Activated T-cell treated with anti-CD3 and anti-CD28 coated beads, Interleukin-2, amount 50 U/mL, for 24 hours (primary cell): ENCODE measurements at places on chromosomes 4 and X.

- no peak overlapping the region for H3K4me3 ChIP-seq
- DNase-seq = no peak
- no peak overlapping the region for H3K27ac ChIP-seq
- no peaks in the 10 kb centered on the region for H3K36me3 ChIP-seq
Observed at GRCh38 chrX:4570151-4570550, 856.7 kb upstream of the PRKX start.

GRCh38 chr4:55859711-55860110, 6.3 kb downstream of the EXOC1 start:
- H3K36me3 ChIP-seq = peaks cover 52% of the 10 kb centered on the region
- H3K27me3 ChIP-seq = no peaks in the 10 kb centered on the region
- H3K4me3 ChIP-seq = no peak overlapping the region
- no peak for DNase-seq

- DNase-seq = no peak
- H3K4me3 ChIP-seq = no peak overlapping the region
- H3K4me1 ChIP-seq = no peaks in the 10 kb centered on the region
- no peak overlapping the region for H3K27ac ChIP-seq
Observed at GRCh38 chr4:176745902-176746301, 46.8 kb downstream of the VEGFC start.

DNA sequence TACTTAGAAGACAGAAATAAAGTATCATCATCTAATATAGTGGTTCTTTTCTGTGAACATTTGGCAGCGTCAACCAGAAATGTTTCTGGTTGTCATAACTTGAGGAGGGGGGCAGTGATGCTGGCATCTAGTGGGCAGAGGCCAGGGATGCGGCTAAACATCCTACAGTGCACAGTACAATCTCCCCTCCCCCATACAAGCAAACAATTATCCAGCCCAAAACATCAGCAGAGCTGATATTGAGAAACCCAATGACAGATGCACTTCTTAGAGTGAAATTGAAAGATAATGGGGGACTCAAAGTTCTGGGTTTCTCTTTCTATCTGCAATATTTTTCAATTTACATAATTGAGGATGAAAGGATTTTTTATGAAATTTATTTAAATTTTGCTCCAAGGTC, 1.9 kb upstream of the EIF1AX start:
- H3K27me3 ChIP-seq = peaks cover 11% of the 10 kb centered on the region
- H3K36me3 ChIP-seq = peaks cover 31% of the 10 kb centered on the region
- DNase-seq = no peak
- no peak overlapping the region for H3K4me3 ChIP-seq
- peaks cover 47% of the 10 kb centered on the region for H3K4me1 ChIP-seq

GRCh38 chr4:139676365-139676764, 10.7 kb downstream of the MGST2 start:
- DNase-seq = no peak
- no peaks in the 10 kb centered on the region for H3K4me1 ChIP-seq
- H3K27me3 ChIP-seq = no peaks in the 10 kb centered on the region

DNA sequence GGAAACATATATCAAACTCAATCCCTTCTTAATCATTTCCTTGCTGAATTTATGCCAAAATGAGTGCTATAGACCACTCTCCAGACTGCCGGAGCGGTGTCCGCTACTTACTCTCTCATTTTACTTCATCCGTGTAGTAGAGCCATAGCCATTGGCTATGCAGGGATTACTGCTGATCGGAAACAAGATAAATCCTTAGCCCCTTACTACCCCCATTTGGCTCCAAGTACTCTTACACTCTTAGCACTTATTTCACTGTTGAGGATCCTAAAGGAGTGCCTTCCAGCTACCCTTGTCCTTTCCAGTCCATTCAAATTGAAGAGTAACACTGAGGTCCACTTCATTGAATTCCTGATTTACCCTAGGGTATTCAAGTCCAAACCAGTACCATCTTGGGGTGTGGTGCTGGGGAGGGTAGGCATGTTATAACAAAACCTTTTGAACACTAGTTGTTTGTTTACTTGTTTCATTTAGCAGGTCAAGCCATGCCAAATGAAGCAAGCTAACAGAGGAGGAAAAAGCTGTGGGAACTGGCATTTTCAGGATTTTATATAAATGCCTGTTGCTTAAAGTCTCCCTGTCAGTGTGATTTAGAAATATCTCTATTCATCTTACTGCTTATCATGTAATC, 715.1 kb downstream of the FSTL5 start:
- H3K36me3 ChIP-seq = no peaks in the 10 kb centered on the region
- H3K27ac ChIP-seq = no peak overlapping the region
- DNase-seq = no peak

DNA sequence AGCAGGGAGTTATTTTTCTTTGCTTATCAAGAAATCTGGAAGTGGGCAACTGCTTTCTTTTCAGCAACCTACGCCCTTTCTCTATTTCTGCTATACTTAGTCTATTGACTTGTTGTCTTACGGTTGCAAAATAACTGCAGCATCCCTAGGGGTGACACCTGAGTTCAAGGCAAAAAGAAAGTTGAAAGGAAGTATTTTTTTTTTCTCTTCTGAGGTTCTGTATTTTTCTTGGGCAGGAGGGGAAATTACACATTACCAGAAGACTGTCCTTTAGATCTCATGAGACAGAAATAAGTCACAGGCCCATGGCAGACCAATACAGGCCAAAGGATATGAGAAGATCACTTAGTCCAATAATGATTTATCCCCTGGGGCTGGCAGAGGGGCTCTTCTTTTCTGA, 204.7 kb upstream of the CASK start:
- H3K4me1 ChIP-seq = peaks cover 40% of the 10 kb centered on the region
- DNase-seq = no peak
- peak overlapping the region; percentile 20 for H3K27ac ChIP-seq
- H3K27me3 ChIP-seq = peaks cover 24% of the 10 kb centered on the region

GRCh38 chr4:20512033-20512792, 188.0 kb upstream of the PACRGL start:
- no peaks in the 10 kb centered on the region for H3K4me1 ChIP-seq
- H3K4me3 ChIP-seq = no peak overlapping the region
- no peaks in the 10 kb centered on the region for H3K27me3 ChIP-seq
- H3K36me3 ChIP-seq = no peaks in the 10 kb centered on the region

DNA sequence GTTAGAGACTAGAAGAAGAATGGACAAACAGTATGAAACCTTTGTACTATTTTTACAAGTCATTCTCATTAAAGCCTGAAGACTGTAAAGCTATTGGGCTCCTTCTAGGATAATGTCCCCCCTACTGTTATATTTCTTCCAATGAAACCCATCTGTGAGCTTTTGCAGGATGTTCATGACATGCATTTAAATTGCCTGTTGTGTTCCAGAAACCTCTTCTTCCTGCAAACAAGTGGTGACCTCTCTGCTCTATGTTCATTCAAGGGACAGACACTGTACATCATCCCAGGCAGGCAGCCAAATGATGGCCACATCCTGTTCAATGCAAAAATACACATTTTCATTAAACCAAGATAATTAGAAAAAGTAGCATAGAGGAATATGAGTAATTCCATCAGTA, 128.0 kb downstream of the C4orf33 start:
- H3K4me3 ChIP-seq = no peak overlapping the region
- no peak for DNase-seq

DNA sequence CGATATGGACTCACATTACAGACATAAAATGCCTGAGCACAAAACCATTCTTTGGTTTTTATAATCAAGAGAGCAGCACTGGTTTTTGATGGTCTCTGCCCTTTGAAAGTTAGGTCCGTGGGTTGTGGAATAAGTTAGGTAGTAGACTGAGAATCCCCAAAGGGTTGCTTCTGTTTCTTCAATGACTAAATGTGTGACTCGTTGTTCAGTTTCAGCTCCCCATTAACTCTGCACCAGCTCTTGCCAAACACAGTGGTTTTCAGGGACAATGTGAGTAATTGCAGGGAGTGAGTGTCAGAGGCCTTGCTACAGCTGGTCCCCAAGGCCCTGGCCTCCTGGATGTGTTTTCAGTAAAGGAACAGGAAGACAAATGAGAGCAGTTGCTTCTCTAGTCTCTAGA, 24.8 kb downstream of the SMIM20 start:
- peaks cover 23% of the 10 kb centered on the region for H3K4me1 ChIP-seq
- H3K36me3 ChIP-seq = no peaks in the 10 kb centered on the region
- peaks cover 25% of the 10 kb centered on the region for H3K27me3 ChIP-seq
- DNase-seq = peak; percentile 38

DNA sequence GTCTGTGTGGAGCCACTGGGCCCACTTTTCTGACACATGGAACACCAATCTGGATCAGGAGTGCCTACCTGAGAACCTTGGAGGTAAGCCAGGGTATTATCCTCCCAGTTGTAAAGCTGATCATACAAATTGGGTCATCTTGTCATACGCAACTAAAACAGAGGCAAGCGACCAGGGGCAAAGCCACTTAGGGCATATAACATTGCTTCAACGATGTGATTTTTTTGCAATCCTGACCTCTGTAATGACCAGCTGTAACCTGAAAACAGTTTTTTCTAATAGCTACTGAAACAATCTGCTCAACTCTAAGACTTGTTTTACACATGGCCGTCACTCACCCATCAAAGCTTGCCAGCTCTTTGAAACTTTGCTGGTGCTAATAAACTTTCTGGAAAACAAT, 261.5 kb upstream of the AGTR2 start:
- DNase-seq = no peak
- H3K4me1 ChIP-seq = no peaks in the 10 kb centered on the region
- no peak overlapping the region for H3K4me3 ChIP-seq
- no peak overlapping the region for H3K27ac ChIP-seq

- H3K4me1 ChIP-seq = peaks cover 33% of the 10 kb centered on the region
- DNase-seq = no peak
- peaks cover 28% of the 10 kb centered on the region for H3K36me3 ChIP-seq
- H3K4me3 ChIP-seq = peak overlapping the region; percentile 92
Observed at GRCh38 chrX:49042581-49043219, 457 bp downstream of the TFE3 start.

GRCh38 chrX:41435708-41436107, 11.4 kb upstream of the NYX start:
- no peak overlapping the region for H3K27ac ChIP-seq
- H3K4me1 ChIP-seq = no peaks in the 10 kb centered on the region
- no peak for DNase-seq
- H3K36me3 ChIP-seq = no peaks in the 10 kb centered on the region

DNA sequence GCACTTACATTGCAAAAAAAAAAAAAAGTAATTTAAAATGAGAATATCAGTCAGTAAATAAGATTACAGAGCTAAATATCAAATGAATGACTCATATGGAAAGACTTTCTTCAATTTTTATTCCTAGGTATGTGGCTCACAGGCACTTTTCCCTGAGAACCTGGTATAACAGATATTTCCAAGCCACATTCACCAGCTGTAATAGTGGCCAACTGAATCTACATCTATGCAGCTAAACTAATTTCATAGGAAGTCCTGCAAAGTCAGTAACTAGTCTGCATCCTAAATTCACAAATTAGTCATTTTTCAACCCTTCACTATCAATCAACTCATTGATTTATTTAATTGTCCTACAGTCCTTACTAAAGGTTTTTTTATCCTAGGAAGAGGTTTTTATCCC, 5.6 kb downstream of the PDE5A start:
- peaks cover 13% of the 10 kb centered on the region for H3K4me1 ChIP-seq
- DNase-seq = no peak
- H3K36me3 ChIP-seq = no peaks in the 10 kb centered on the region
- H3K27ac ChIP-seq = no peak overlapping the region
- H3K27me3 ChIP-seq = peaks cover 28% of the 10 kb centered on the region

DNA sequence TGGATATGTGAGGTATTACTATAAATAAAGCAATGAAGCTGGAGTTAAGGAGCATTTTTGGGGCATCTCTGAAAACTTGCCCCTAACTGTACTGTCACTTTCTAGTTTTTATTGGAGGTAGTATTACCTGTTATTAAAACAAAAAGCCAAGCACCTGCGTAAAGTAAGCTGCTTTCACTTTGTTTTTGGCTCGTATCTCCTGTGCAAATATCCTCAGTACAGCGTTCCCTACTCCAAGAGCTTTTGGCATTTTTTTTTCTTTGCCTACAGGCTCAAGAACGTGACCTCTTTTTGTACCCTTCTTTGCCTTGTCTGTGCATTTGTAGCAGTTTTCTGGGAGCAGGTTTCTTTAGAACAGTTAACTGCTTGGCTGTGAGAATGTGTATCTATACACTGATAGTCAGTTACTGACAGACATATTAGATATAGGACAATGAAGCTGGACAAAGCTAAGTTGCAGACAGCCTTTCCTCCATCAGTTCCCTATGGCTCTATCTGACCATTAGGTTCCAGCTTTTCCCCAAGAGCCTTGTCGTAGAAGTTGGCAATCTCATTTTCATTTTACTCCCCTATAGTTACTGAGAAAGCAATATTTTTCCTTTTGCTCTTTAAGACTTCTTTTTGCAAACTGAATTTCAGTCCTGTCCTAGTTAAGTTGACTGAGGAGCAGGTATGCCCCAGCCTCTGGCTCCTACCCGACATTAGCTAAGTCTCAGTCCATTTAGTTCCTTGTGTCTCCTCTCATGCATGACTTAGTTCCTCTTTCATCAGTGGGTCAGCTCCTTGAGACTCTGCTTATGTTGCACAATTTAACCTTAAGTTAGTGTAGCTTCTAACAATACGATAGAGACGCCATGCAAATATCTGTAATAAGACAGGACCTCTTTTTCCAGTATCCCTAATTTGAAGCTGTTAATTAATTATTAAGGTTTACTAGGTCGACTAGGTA, 71.5 kb upstream of the HPRT1 start:
- H3K27me3 ChIP-seq = peaks cover 10% of the 10 kb centered on the region
- DNase-seq = no peak
- H3K27ac ChIP-seq = no peak overlapping the region
- no peak overlapping the region for H3K4me3 ChIP-seq
- no peaks in the 10 kb centered on the region for H3K4me1 ChIP-seq

GRCh38 chr4:152643153-152644035, 36.4 kb downstream of the TMEM154 start:
- no peak for DNase-seq
- H3K27ac ChIP-seq = peak overlapping the region; percentile 74
- H3K4me3 ChIP-seq = no peak overlapping the region

DNA sequence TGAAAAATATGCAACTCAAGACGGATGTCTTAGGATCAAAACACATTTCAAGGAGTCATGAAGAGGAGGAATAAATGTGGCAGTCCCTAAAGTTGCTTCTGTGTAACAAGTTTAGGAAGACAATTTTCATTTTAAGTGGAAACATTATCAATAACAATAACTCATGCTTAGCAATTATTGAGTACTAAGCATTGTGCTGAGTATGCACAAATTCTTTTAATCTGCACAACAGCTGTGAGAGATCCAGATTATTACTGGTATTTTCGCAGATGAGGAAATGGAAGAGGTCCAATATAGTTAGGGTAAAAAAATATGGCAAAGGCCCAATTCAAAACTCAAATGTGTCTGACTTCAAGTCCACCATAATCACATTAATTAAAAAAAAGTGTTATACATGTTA, 2.9 kb upstream of the TEX13B start:
- H3K4me1 ChIP-seq = peaks cover 3% of the 10 kb centered on the region
- H3K4me3 ChIP-seq = no peak overlapping the region
- no peak overlapping the region for H3K27ac ChIP-seq
